ENCODE measurements at places on chromosomes 3 and 15.
A peak's percentile ranks its signal among the peaks of the same experiment; 100 is the strongest.

DNA sequence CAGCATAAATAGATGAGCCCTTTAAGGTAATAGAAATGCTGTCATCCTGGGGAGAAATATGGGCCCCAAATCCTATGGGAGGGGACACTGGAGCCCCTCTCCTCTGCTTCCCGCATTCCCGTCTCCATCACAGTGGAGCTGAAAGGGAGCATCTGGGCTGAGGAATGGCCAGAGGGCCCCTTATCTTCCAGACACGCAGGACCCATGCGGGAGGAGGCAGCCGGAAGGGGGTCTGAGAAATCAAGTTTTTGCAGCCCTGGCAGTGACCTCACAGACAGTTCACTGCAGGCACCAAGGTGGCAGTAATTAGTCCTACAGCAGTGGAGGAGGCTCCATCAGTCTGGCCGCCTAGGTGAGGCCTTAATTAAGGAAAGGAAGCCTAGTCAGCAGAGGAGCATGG is 80.2 kb downstream of the RAB11A start:
- DNase-seq: no peak

DNA sequence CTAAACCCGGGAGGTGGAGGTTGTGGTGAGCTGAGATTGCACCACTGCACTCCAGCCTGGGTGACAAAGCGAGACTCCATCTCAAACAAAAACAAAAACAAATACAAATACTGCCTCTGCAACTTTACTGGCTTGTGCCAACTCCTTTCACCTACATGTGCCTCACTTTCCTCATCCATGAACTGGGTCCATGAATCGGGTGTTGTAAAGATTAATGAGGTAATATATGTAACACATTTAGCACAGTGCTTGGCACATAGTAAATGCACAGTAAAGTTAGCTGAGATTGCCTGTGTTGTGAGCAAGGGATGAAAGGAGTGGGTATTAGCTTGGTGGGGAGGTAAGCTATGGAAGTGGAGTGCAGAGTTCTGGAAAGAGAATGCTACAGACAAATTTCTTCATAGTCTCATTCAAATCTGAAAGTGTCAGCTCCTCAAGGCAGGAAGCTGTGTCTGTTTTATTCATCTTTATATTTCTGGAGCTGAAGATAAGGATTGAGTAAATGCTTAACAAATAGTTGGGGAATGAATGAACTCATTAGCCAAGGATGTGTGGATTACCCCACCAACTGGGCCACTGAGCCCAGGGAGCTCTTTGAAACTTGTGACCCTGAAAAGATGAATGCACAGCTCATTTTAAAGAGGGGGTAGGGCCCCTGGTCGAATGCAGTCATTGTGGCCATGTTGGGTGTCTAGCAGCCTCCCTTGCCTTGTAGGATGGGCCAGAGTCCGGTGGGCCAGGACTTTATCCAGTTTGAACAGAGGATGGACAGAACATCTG is 7.7 kb upstream of the CDCP1 start:
- no peak for DNase-seq

DNA sequence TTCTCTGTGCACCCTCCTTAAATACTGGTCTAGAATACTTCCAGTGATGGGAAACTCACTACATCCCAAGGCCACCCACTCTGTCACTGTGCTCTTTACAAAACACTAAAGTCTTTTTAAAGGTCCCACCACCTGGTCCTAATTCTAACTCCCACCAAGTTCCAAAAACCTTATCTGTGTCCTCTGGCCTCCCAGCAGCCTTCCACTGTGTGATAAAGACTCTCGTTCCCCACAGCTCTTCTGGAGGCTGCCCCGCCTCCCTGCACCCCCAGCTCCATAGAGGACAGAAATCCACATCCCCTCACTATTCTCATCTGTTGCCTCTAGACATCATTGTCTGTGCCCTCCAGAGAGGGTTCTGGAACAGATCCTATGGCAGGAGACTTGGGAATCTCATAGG is 276.4 kb downstream of the FAM43A start:
- DNase-seq: no peak

DNA sequence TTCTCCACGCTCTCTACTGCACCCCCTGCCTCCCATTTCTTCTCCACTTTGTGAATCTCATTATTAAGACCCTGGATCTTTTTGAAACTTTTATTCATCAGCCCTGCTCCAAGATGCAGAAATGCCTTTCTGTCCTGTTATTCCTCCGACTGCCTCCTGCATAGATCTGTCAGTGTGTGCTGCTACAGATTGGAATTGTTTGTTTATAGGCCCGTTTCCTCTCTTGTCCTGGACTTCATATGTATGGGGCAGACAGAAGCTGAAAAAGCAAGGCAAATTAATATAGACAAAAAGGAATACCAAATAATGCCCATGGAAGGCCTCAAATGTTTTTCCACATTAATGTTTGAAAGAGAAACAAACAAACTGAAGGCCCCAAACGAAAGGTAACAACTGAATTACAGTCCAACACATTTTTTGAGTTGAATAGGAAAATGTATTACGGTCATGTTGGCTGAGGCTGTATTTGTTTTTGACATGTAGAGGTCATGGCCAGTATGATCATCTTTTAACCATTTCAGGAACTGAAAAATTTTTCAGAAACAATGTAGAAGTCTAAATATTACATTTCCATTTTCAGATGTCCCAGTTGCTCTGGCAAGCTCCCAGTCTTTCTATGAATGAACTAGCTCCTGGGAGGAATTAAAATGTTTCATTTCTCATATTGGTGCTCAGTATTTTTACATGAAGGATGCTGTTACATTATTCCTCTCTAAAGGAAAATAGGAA is 8.8 kb downstream of the CHST2 start:
- no peak for DNase-seq

DNA sequence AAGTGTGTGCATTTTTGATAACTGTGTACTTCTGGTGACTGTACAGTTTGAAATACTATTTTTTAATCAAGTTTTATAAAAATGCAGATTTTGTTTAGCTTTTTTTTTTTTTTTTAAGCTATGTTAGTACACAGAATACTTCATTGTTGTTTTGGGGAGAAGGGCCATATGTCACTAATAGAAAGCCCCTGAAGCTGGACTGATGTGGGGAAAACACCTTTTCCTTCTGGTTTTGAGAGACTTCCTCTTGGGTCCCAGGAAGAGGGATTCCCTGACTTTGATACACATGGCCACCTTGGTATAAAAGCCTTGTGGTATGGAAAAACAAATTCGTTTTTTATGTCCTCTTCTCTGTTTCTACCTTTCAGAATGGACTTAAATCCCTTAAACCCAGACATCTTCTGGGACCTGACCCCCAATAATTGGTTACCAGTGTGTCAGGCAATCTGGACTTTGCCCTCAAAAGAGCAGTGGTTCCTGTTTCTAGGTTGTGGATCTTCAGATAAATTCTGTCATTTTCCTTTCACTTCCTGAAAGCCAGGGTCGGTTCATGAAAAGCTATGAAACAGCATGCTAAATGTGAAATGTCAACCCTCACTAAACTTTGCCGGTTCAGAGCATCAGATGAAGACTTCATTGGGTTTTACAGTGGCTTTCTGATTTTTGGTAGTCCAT is 31.1 kb upstream of the BLOC1S6 start:
- no peak for DNase-seq

DNA sequence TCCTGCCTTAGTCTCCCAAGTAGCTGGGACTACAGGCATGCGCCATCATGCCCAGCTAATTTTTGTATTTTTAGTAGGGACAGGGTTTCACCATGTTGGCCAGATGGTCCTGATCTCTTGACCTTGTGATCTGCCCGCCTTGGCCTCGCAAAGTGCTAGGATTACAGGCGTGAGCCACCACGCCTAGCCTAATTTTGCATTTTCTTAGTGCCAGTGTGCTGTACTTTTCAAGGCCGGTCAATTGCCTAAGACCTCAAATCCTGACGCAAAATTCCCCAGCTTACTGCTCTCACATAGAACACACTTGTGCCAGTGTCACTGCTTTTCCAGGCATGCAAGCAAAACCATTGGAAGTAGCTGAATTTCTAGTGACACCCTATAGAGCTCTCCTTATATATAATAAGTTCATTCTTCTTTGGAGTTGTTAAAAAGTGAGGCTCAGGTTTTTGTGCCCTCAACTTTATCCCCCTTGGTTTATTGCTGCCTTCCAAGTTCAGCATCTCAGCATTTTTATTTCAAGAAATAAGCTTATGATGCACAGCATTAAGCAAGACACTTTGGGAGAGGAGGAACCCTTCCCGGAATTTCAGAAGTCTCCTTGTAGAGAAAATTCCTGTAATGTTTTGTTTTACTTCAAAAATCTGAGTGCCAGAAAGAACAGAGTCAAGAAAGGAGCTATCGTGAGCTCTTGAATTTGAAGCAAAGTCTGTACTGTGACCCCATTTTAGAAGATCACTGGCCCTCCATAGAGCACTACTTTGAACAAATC is 93.2 kb downstream of the FILIP1L start:
- no peak for DNase-seq

DNA sequence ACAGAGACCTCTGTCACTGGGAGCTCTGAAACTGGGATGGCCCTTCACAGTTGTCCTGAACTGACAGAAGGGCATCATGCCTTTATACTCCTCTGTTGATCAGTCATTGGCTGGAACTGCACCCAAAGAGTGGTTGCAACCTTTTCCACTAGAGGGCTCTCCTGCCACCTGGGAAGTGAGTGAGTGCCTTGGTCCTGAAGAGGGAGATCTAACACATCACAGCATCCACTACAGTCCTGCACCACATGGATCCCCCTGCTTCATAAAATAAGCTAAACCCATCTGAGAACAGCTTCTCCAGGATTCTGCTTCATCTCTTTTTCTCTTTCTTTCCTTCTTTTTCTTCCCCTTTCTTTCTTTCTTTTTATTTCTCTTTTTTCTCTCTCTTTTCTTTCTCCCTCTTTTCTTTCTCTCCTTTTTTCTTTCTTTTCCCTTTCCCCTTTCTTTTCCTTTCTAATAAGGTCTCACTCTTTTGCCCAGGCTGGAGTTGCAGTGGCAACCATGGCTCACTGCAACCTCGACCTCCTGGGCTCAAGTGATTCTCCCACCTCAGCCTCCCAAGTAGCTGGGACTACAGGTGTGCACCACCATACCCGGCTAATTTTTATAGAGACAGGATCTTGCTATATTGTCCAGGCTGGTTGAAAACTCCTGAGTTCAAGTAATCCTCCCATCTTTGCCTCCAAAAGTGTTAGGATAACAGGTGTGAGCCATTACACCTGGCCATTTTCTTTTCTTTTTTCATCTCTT is 42.8 kb upstream of the RAF1 start:
- DNase-seq: peak; percentile 18

GRCh38 chr3:112514527-112515128 is 15.4 kb upstream of the BTLA start:
- DNase-seq: no peak

DNA sequence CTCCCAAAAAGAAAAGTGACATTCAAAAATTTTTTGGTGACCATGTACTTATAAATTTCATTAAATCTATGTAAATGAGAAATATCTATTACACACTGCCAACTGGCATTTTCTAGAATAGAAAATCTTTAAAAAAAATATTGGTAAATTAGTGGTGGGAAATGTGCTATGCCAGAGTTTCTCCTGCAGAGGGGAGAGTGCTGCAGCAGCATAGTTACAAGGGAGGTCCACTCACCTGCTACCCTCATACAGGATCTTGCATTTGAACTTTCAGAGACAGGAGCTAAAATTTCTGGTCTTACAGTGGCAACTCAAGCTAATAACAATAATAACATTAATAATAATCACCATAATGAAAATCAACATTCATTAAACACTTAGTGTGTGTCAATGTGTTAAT is 459.6 kb downstream of the NSUN3 start:
- DNase-seq: no peak

GRCh38 chr3:64264501-64265109 is 39.3 kb upstream of the PRICKLE2 start:
- no peak for DNase-seq

DNA sequence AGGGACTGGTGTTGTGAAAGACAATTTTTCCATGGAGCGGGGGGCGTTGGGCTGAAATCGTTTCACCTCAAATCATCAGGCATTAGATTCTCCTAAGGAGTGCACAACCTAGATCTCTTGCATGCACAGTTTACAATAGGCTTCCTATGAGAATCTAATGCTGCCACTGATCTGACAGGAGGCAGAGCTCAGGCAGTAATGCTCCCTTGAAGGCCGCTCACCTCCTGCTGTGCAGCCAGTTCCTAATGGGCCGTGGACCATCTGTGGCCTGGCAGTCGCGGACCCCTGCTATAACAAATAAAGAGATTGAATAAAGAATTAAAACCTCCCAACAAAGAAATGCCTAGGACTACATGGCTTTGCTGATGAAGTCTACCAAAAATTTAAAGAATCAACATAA is 25.3 kb upstream of the ANKRD28 start:
- DNase-seq: no peak

DNA sequence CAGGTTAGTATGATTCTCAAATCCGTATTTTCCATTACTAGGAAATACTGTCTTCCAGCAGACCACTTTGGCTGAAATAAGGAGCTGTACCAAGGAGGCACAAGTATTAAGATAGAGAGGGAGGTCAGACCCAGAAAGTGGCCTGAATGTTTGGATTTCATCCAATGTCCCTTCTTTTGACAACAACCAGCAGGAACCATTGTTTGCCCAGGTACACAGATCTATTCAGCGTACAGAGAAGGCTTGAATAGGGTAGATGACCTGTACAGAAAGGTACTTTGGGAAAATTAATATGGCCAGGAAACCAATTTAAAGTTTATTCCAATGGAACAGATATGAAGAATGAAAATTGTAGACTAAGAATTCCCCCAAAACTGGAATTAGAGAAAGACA is 12.6 kb downstream of the MTHFS start:
- DNase-seq: no peak

DNA sequence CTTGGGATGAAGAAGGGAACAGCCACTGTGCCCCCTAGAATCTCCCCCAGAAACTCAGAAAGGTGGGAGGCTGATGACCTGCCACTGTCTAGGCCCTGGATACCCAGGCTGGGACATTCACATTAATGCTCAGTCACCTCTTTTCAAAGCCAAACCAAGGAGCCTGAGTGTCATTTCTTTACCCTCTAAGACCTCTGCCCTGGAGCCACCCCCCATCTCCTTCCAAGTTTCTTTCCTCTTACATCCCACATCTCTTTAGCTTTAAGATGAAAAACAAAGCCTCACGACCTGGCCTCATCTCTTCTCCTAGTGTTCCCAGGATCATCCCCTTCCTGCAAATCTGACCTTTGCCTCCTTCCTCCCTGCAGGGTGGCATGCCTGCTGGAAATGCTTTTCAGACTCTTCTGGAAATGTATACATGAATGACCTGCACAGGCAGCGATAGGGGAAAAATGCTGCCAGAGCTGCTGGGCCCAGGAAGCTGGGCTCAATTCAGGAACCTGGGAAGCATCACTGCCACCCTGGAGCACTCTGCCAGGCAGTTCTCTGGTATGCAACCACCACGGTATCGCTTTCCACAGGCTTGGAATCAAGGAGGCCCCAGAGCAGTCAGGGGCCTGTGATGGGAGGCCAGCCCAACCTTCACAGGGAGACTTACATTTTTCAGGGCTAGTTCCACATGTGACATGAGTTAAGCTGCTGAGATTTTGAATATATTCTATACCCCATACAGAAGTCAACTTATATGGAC is 67.6 kb downstream of the DAPK2 start:
- DNase-seq: no peak

- DNase-seq: no peak
Observed at GRCh38 chr3:79326642-79327041, 441.2 kb downstream of the ROBO1 start.
